CD4-positive, alpha-beta memory T cell (primary cell): ENCODE measurements at places on chromosomes 12 and 14.

DNA sequence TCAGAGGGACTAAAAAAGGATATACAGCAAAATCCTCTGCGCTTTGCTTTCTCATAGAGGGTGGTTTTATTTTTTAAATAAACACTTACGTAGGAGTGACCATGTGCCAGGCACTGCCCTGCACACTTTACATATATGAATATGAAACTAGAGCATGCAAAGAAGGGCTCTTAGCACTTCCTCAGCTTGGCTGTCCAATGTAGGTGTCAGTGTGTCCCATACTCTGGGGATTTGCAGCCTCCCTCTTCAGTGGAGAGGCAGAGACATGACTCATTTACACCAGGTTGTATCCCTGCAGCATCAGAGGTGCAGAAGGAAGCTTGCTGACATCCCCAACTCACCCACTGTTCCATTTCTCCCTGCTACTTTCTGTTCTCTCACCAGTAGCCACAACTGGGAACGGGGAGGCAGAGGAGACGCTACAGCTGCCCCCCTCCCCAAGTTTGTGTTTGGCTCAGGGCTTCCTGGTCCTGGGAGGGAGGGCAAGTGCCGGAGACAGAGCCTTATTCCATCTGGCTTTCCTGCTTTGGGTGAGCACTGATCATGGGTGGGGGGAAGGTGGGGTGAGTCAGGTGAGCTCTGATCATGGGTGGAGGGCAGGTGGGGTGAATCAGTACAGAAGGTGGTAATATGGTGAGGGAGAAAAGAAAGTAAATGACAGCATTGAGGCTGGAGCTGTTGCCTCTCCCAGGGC lies 4.9 kb upstream of the KRT5 start:
- DNase-seq: no peak

- peak; percentile 3 for DNase-seq
Observed at GRCh38 chr12:67068204-67068731, 200.9 kb upstream of the CAND1 start.

DNA sequence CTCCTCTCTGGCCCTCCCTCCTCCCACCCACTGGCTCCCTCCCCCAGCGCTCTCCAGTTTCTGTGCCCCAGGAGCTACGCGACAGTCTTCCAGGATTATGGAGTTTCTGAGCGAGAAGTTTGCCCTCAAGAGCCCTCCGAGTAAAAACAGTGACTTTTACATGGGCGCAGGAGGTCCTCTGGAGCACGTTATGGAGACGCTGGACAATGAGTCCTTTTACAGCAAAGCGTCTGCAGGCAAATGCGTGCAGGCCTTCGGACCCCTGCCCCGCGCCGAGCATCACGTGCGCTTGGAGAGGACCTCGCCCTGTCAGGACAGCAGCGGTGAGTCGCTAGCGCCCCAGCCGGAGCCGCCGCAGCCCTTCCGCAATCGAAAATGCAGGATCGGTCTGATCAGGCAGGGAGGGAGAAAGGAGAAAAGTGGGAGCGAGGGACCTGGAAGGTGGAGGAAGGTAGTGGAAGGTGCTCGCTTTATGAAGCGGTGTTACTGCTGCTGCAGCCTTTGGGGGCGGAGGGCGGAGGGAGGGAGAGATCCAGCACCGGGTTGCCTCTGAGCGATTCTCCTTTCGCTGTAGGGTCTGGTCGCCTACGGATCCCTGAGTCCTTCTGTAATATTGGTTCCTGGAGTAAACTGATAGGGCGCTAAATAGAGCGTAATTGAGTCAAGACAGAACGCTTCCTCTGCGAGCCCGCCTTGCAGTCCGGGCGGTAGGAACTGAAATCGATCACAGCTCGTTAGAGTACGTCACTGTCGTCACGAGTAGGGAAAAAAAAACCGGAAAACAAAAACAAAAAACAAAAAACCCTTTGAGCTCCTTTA lies at the start of gene ALX1:
Gene ALX1 (plus strand): TSS at position 56 of the 819 bp plus-strand sequence. CDS start 42 bp downstream, at position 98.
- no peak for DNase-seq

DNA sequence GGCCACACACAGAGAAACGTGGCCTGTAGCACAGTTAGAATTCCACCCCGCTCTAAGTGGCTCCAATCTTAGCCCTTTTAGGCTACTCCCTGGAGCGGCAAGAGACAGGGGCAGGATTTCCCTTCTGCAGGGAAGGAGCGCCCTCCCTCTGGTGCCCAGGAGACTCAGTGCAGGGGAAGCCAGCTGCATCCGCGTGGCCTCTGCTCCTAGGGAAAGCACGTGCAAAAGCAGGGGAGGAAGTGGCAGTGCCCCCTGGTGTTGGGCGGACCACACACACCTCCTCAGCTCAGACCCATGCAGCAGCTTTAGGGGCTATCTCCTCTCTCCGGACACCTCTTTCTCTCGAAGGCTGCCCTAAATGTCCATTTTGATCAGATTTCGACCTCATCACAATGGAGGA lies 50.0 kb downstream of the SPRING1 start:
- peak; percentile 8 for DNase-seq

- no peak for DNase-seq
Observed at GRCh38 chr12:14954269-14954668, 7.1 kb downstream of the ARHGDIB start.

GRCh38 chr12:19886639-19887064 lies 447.4 kb downstream of the AEBP2 start:
- DNase-seq: no peak

- DNase-seq: peak; percentile 71
Observed at GRCh38 chr12:130868412-130868811, 3.5 kb upstream of the RAN start.

GRCh38 chr14:38039496-38039895 lies 168.2 kb upstream of the SSTR1 start:
- no peak for DNase-seq
